Activated CD8-positive, alpha-beta memory T cell treated with anti-CD3 and anti-CD28 coated beads for 24 hours (primary cell): ENCODE measurements at places on chromosomes 3 and 15.

GRCh38 chr3:126364731-126365301 lies 7.6 kb upstream of the KLF15 start:
- no peak for DNase-seq

- no peak for DNase-seq
Measured at GRCh38 chr15:68209272-68209671, 4.1 kb upstream of the CALML4 start.

- no peak for DNase-seq
Measured at GRCh38 chr15:41578736-41579383, 19.8 kb downstream of the TYRO3 start.

DNA sequence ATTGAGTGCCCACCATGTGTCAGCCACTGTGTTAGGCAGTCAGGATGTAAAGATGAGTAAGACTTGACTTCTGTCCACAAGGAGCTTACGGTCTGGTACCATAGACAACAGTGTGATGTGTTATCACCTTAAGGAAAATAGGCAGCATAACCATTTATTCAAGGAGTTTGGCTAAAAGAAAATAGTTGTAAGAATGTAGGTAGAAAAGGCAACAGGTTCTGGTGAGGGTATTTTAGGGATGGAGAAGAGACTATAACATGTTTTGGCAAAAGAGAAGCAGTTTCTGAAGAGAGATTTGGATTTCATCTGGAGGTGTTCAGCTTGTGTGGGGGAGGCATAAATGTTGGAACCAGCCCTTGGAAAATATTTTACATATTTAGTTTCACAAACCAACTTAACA lies 121.9 kb downstream of the HCN4 start:
- DNase-seq: no peak

DNA sequence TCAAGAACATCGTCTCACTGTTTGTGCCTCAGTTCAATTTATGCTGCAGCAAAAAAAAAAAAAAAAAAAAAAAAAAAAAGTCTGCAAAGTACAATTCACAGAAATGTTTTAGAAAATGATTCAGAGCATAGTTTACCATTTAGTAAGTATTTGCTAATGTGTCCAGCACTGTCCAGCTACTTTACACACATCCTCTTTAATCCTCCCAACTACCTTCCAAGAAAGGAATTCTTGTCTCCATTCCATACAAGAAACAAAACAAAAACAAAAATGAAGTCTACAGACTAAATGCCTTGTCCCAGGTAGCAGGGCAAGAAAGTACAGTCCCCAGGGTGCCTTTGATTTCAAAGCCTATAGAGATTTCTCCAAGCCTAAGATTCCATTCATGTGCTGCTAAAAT lies 38.9 kb upstream of the SNTN start:
- no peak for DNase-seq
